Small intestine (tissue), 16 donors: ENCODE measurements at places on chromosomes 5 and 9.

DNA sequence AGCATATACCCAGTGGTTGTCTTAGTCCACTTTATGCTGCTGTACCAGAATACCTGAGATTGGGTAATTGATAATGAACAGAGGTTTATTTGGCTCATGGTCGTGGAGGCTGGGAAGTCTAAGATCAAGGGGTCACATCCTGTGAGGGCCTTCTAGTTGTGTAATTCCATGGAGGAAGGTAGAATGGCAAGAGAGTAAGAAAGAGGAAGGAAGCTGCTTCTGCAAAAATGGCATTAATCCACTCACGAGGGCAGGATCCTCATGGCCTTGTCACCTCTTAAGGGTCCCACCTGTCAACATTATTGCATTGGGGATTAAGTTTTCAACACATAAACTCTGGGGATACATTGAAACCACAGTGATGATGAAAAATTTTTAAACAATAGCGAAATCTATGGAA is 17.0 kb downstream of the BTNL8 start:
- no peak for DNase-seq

DNA sequence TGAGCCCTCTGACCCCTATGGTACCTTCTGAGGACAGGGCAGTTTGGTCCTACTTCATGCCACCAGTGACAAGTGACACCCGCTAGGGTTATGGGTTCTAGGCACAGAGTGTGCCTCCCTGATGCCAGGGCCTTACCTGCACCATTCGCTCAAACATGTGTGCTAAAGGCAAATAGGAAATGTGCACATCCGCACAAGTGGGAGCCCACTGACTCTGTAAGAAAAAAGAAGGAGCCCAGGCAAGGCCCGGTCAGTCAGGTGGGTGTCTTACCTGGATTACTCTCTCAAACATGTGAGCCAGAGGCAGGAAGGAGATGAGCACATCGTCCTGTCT is 29.1 kb upstream of the MEIKIN start:
- no peak for DNase-seq

DNA sequence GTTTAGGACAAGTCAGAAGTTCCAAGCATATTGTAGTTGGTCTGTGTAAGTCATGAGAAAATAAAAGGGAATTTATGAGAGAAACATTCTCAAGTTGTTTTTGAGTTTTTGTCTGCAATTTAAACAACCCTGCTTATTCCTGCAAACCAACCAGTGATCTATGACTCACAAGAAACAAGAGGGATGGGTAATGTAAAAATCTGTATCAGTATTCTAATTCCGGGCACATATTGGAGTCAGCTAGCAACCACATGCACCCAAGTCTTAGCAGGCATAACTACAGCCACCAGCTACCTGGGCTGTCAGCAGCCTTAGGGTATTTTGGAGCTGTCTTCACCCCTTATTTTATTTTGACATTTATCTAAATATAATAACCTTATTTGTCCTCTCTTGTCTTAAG is 128.7 kb upstream of the APC start:
- no peak for DNase-seq

DNA sequence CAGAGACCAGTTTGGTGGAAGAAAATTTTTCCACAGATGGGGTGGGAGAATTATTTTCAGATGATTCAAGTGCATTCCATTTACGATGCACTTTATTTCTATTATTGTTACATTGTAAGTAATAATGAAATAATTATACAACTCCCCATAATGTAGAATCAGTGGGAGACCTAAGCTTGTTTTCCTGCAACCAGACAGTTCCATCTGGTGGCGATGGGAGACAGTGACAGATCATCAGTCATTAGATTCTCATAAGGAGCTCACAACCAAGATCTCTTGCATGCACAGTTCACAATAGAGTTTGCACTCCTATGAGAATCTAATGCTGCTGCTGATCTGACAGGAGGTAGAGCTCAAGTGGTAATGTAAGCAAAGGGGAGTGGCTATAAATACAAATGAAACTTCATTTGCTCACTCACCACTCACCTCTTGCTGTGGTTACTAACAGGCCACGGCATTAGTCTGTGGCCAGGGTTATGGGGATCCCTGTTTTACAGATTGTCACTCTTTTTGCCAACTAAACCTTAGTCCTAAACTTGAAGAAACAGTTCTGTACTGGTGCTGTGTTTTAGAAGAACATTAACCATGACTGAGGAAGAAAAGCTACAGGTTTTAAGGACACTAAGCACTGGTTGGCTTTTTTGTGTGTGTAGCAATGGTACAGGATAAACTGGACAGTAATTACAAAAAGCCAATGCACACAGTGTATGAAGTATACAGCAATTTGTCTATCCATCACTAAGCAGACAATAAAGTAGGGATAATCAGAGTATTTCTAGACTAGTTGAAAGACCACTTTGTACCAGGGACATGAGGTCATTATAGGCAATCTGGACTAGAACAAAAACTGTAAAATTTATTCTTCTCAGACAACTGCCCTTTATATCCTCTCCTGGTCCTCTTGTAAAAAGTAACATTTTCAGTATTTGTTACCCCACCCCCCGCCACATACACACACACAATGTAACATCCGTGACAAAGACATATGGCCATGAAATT is 9.9 kb downstream of the TMEM232 start:
- no peak for DNase-seq

DNA sequence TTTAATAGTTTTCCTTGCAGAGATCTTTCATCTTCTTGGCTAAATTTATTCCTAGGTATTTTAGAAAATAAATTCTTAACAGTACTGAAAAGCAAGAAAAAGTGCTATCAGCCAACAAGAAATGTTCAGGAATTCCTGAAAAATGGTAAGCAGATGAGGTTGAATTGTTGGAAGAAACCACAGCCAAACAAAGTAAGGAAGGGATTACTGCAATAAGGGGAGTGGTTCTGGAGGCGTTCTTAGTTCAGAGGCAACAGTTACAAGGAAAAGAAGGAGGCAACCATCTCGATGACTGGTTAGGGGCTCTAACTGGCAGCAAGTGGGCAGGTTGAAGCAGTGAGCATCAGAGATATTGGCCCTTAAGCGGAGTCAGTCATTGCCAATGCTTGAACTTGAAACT is 12.8 kb upstream of the OR13J1 start:
- DNase-seq = no peak

- no peak for DNase-seq
These were observed 691 bp downstream of the THBS4 start for GRCh38 chr5:80035839-80036238.
